ENCODE measurements at places on chromosomes 1 and 21. TPM values are rescaled to one million over a fixed set of nuclear protein-coding genes. Genes with fewer than 3 reads are reported as not detected.

DNA sequence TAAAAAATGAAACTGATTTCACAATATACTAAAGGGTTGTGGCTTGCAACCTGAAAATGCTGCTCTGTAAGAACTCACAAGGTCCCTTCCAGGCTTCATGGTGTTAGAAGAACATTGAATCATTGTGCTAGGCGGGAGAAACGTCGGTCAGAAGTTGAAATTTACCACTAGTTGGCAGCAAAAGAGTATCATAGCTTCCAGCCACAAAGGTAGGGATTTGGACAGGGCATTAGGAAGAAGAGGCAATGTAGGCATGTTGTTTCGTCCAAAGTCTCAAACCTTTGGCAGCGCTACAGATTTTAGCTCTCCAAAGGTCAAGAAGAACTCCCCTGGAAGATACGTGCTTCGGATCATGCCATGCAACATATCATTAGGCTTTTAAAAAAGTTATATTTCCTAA, 62.5 kb upstream of the ZP4 start:
- no peak for DNase-seq

GRCh38 chr1:67059346-67059745, 5.4 kb upstream of the SLC35D1 start:
- no peak for DNase-seq

GRCh38 chr1:187476671-187477070, 647.9 kb downstream of the PLA2G4A start:
- peak; percentile 29 for DNase-seq

DNA sequence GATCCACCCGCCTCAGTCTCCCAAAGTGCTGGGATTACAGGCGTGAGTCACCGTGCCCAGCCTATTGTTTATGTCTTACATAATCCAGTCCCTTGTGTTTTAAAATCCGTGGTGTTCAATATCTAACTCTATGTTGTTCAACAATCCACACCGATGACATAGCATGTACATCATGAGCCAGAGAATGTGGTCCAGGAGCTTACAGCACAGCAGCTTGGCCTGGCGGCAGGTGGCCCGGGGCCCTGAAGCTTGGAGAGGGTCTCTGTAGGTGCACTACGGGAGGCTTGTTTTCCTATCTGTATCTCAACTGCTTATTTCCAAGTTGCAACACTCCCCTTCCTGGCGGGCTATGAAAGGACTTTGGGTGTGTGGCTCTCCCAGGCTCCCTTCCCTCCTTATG, 138.4 kb downstream of the ADSS2 start:
- DNase-seq: no peak

DNA sequence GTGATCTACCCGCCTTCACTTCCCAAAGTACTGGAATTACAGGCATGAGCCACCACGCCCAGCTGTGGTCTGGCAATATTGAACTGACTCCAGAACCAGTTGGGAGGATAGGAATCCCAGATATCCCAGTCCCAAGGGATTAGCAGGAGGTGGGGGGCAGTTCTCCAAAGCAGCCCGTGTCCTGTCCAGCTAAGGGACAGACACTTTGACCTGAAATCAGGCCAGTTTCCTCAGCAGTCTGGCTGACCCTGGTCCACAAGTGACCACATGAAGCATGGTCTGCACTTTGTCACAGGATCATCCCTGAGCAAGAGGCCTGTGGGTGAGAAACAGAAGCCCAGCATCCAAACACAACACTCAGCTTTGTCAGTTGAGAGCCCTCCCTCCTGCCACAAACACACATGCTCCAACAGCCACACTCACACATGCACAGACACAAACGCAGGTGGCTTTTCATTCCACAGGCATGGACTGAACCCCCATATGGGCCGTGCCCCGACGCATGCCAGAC, 2.7 kb upstream of the FDPS start:
- no peak for DNase-seq

- DNase-seq: no peak
Measured at GRCh38 chr1:197331565-197331964, 63.5 kb downstream of the CRB1 start.

- no peak for DNase-seq
Measured at GRCh38 chr1:207056673-207057072, 3.6 kb downstream of the PFKFB2 start.

C1orf174 gene
- 22.4 TPM for total RNA-seq

Measured in lung microvascular endothelial cell (primary cell).